Activated T-helper 1 cell treated with Interleukin-2 at 50 U/mL for 16 hours (primary cell): ENCODE measurements at places on chromosomes 3 and 15.

DNA sequence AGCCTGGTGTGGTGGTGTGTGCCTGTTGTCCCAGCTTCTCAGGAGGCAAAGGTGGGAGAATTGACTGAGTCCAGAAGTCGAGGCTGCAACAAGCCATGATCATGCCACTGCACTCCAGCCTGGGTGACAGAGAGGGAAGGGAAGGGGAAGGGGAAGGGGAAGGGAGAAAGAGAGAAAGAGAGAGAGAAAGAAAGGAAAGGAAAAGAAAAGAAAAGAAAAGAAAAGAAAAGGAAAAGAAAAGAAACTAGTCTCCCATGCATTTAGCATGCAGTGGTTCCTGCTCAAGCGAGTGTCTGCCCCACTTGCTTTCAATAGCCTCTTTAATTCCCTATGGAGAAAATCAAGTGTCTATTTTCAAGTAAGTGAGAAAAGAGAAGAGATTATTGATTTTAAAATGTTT is 20.6 kb upstream of the CAPN7 start:
- DNase-seq = no peak

DNA sequence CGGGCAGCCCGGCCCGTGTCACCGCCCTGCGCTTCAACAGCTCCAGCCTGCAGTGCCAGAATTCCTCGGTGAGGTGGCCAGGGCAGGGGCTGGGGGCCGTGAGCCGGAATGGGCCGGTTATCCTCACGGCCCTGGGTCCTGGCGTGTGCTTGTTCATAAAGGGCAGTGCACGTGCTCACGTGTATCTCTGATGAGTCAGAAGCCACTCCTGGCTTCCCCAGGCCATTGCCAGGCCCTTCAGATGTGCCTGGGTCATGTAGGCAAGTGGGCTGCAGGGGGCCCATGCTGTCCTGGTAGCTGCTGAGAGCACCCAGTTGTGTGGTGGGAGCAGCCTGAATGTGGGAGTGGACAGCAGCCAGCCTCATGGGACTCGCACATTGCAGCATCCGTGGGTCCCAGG is 29.2 kb downstream of the PLXNA1 start:
- no peak for DNase-seq

- no peak for DNase-seq
These were observed 603.8 kb upstream of the ADAMTS9 start for GRCh38 chr3:65291448-65292125.

DNA sequence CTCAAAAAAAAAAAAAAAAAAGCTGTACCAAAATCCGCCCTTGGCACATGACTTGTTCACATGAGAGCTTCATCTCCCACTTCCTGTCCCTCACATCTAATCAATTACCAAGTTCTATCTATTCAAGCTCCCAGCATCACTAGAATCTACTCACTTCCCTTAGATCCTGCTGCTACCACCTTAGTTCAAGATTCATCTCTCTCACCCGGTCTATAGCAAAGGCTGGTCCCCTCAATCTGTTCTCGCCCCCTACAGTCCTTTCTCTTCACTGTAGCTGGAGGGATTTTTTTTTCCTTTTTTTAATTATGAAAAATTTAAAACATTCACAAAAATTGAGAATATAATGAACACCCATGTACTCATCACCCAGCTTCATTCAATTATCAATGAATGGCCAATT is 16.7 kb upstream of the GPR160 start:
- no peak for DNase-seq

DNA sequence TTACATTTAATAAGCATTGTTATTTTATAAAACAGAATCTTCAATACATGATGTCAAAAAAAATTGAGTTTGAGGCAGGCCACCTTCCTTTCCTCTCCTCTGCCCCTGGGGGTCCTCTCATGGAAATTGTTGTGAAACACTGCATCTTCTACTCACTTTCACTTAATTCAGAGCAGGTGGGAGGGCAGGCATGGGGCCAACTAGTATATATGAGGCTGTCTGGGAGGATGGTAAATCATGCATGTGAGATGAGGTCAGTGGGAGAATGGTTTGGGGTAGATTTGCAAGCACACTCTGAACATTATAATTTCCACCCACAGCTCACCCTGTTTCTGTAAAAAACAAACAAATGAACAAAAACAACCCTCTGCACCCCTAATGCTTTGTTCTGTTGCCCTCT is 10.4 kb upstream of the CCDC14 start:
- DNase-seq = no peak

DNA sequence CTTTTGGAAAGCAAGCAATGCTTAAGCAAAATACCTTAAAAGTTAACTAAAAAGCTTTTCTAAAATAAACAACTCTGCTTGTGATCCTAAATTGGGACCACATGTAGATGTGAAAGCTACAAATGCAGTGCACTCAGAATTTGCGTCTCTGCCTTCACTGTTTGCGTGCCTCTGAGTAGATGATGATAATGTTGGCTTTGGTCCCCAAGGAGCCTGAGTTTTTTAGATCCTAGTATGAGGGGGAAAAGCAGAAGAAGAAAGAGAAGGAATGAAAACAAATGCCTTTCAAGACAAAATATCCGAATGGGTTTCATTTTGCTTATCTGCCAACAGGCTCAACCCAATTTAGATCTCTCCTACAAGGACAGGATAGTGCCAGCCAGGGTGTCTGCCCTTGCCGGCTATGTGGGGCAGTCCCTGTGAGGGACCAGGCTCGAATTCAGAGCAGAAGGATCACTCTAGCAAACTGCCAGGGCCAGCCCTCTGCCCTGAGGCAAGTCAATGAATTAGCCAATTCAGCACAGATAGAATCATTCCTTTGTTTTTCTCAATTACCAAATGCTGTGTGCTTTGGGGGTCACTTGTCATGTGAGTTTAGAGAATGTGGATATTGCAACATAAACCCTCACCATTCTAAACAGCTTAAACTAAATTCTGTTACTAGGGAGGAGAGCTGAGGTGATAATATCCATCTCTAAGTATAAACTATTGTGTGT is 28.5 kb downstream of the SCG5 start:
- no peak for DNase-seq

DNA sequence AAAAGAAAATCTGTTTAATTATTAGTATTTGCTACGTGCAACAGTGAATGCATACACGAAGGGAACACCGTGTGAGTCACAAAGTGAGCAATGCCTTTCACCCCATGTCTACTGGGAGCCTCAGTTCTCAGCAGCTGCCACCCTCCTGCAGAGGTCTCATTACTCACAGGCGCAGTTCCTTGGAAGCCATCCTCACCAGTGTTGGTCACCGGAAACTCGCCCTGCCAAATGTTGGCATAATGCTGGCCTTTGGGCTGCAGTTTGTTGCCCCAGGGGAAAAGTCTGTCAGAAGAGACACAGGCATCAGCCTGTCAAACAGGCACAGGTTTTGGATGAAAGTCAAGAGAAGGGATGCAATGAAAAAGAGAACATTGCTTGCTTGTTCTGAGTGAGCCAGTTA is 50.1 kb downstream of the SUMF1 start:
- no peak for DNase-seq

DNA sequence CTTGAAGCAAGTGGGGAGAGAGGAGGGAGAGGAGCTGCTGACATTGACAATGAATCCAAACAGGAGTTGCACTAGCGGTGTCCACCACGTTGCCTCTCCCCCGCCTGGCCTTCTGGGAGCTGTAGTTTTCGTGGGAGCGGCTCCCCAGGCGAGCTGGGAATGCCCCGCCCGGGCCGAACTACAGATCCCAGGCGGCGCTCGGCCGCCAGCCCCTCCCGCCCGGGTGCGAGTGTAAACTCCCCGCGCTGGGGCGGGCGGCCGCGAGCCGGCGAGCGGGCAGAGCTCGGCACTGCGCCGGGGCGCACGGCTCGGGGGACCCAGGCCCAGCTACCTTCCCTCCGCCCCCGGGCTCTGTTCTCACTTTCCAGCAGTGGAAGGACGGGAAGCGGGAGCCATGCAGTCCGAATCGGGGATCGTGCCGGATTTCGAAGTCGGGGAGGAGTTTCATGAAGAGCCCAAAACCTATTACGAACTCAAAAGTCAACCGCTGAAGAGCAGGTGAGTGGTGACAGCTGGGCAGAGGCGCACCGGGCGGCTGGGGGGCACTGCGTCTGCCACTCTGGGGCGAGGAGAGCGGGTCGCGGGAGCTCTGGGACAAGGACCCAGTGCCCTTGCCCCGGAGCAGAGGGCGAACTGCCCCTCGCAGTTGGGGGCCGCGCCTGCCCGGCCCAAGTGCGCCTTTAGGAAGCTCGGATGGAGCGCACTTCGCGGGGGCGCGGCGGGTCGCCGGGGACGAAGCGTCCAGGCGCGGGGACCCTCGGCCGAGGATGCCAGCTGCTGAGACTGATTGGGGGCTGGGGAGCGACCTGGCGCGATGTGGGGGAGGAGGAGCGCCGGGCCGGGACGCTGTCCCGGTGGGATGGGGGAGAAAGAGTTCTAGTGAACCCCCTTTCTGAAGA is at the start of gene MITF:
TSS of gene MITF (plus strand) at position 261 of the 899 bp plus-strand sequence. CDS start at position 395, 134 bp downstream.
- no peak for DNase-seq

DNA sequence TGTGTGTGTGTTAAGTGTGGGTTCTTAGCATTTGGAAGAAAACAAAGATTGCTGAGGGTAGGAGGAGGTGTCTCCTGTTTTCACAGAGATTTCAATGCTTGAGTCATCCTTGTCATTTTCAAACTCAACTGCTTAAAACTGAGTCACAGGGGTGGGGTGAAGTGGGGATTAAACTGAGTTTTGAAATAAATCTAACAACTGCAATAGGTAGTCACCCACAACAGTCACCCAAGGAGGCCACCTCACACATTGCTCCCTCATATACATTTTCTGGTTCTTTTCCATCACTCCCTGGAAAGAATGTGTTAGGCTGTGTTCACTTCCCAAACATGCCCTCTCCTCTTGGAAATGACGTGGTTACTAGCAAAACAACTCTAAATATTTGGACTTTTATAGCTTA is 187.7 kb upstream of the CMC1 start:
- DNase-seq = no peak
